PC-9 (cell line): ENCODE measurements at places on chromosomes 7 and 10. TPM values are rescaled to one million over a fixed set of nuclear protein-coding genes. Genes with fewer than 3 reads are reported as not detected.

AKR1C8 gene
- total RNA-seq: 2.7 and 4.0 TPM in 2 replicates

LSM5 gene
- total RNA-seq: 97.5 and 104 TPM in 2 replicates

DNA sequence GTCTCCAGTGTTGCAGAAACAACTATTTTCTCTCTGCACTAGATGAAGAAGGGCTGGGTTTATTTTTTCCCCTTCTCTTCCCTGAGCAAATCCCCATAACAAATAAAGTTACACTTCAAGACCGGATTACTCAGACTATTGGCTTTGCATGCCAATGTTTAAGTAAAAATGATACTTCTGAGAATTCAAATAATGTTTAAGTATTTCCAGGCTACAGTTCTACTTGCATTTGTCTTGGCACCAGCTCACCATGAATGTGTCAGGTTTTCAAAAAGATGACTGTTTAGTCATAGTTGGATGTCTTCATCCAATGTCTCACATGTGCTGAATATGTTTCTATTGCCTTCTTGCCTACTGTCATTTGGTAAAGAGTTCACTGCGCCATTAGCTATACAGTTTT lies 912.6 kb downstream of the GATA3 start:
- no peaks in the 10 kb centered on the region for H3K27me3 ChIP-seq
- no peak overlapping the region for H3K4me3 ChIP-seq
- no peak for DNase-seq
- H3K4me1 ChIP-seq: peaks cover 3% of the 10 kb centered on the region

UBN2 gene
- 20.3 and 34.1 TPM in 2 replicates for total RNA-seq

DNA sequence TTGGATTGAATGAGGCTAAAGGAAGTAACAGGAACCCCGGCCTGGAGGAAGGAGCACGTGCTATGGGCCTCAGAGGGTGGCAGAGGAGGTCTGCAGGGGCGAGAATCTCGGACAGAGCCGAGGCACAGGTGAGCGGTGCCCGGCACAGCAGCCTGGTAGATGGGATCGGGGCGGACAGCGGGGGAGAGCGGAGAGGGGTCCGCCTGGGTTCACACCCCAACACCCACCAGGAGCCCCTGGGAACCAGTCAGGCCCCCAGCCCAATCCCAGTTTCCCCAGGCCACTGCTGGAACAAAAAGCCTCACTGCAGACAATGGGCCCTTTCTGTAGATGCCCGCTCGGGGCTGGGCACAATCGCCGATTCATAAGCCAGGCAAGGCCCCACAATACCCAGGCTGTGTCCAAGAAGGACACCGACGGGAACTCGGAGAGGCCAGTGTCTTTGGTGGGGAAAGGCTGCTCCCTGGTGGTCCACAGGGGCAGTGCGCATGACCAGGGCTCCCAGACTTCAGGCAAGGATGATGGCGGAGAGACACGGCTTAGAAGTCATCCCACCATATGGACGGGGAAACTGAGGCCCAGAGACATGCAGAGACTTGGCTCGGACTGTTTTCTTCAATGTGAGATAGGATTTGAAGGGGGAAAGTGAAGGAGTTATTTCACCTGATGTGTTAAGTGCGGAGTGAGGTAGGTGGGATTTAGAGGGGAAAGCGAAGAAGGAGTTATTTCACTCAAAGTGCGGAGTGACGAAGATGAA lies 106.9 kb upstream of the GPR26 start:
- no peak overlapping the region for H3K27ac ChIP-seq
- H3K4me1 ChIP-seq: no peaks in the 10 kb centered on the region
- peak; percentile 41 for DNase-seq
- H3K4me3 ChIP-seq: no peak overlapping the region
- no peaks in the 10 kb centered on the region for H3K36me3 ChIP-seq
- peaks cover 23% of the 10 kb centered on the region; the same call in 1 of the 2 replicates for H3K27me3 ChIP-seq

GRCh38 chr10:116671274-116671926 lies 50.6 kb downstream of the PNLIPRP2 start:
- H3K4me1 ChIP-seq: peaks cover 7% of the 10 kb centered on the region; the same call in 1 of the 2 replicates
- no peak overlapping the region for H3K4me3 ChIP-seq
- H3K36me3 ChIP-seq: no peaks in the 10 kb centered on the region
- H3K27me3 ChIP-seq: peaks cover 6% of the 10 kb centered on the region; the same call in 1 of the 2 replicates

DNA sequence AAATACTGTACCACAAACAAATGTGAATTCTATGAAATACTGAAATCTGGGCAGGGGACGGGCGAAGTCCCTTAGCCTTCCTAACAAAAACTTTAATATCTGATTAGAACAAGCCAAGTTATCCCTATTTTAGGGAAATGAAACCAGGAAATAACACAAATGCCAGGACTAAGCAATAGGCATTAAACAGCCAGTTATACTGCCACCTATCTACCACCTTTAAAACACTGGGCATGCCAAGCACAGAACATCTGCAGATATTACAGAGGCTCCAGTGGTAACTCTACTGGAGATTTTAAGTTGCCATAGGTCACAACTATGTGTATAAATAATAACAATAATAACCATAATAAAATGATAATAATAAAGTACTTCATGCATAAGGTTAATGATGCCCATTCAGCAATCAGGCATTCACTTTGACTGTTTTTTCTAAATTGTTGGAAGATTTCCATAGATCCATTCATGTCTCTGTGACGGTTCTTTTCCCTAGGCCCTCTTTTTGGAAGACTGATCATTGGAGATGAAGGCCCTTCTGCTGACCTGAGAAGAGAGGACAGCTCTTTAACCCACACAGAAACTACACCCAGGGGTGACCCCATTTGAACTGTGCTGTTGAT lies 195.7 kb downstream of the CACNA2D1 start:
- DNase-seq: no peak
- no peak overlapping the region for H3K27ac ChIP-seq
- H3K4me1 ChIP-seq: no peaks in the 10 kb centered on the region
- H3K36me3 ChIP-seq: no peaks in the 10 kb centered on the region
- H3K27me3 ChIP-seq: no peaks in the 10 kb centered on the region
- H3K4me3 ChIP-seq: no peak overlapping the region

SH2D4B gene
- total RNA-seq: 0.24 TPM in 1 of 2 replicates, not detected in the other

DNA sequence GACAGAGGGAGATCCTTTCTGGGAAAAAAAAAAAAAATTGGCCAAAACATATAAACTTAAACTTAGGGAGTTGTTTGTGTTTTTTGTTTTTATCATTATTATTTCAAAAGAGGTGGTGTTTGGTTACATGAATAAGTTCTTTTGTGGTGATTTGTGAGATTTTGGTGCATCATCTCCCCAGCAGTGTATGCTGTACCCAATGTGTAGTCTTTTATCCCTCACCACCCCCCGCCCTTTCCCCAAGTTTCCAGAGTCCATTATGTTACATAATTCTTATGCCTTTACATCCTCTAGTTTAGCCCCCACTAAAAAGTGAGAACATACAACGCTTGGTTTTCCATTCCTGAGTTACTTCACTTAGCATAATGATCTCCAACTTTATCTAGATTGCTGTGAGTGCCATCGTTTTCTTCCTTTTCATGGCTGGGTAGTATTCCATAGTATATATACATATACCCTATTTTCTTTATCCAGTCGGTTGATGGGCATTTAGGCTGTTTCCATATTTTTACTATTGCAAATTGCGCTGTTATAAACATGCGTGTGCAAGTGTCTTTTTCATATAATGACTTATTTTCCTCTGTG lies 148.1 kb upstream of the ZNF92 start:
- H3K27me3 ChIP-seq: no peaks in the 10 kb centered on the region
- DNase-seq: no peak
- no peaks in the 10 kb centered on the region for H3K36me3 ChIP-seq
- H3K4me1 ChIP-seq: no peaks in the 10 kb centered on the region
- H3K4me3 ChIP-seq: no peak overlapping the region

COL28A1 gene
- 0.83 and 2.2 TPM in 2 replicates for total RNA-seq

DNA sequence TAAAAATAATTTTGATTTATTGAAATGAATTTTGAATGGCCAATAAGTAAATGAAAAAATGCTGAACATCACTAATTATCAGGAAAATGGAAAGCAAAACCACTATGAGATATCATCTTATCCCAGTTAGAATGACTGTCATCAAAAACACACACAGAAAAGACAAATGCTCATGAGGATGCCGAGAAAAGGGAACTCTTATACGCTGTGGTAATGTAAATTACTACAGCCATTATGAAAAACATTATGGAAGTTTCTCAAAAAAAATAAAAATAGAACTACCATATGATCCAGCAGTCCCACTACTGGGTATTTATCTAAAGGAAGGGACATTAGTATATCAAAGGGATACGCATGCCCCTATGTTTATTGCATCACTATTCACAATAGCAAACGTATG lies 15.8 kb downstream of the SCIN start:
- H3K36me3 ChIP-seq: no peaks in the 10 kb centered on the region
- peaks cover 28% of the 10 kb centered on the region for H3K4me1 ChIP-seq
- no peak for DNase-seq

GRCh38 chr10:103569896-103570295 lies 76.4 kb downstream of the NEURL1 start:
- H3K36me3 ChIP-seq: no peaks in the 10 kb centered on the region
- H3K4me3 ChIP-seq: no peak overlapping the region
- no peak for DNase-seq
- no peaks in the 10 kb centered on the region for H3K27me3 ChIP-seq

DNA sequence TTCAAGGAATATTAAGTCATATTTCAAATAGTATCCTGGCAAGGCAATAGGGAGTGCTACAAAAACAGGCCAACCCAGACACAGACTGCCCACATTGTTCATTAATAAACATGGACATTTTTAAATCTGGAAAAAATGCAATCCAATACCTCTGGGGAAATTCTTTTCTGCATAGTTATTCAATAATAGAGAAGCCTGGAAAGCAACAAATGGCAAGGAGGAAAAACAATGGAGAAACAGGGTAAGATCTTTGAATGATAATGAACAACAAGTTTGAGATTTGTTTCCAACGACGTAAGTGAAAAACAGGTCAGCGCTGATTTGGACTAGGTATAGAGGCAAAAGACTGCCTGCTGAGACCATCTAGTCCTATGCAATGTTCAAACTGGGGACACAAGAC lies 44.7 kb upstream of the ZNF800 start:
- H3K4me3 ChIP-seq: no peak overlapping the region
- H3K4me1 ChIP-seq: no peaks in the 10 kb centered on the region
- H3K27ac ChIP-seq: no peak overlapping the region
- DNase-seq: no peak
- no peaks in the 10 kb centered on the region for H3K36me3 ChIP-seq

- no peaks in the 10 kb centered on the region for H3K27me3 ChIP-seq
- no peaks in the 10 kb centered on the region for H3K36me3 ChIP-seq
- H3K27ac ChIP-seq: no peak overlapping the region
- no peak overlapping the region for H3K4me3 ChIP-seq
- DNase-seq: no peak
Observed at GRCh38 chr10:99058762-99059161, 176.9 kb downstream of the HPSE2 start.

DNA sequence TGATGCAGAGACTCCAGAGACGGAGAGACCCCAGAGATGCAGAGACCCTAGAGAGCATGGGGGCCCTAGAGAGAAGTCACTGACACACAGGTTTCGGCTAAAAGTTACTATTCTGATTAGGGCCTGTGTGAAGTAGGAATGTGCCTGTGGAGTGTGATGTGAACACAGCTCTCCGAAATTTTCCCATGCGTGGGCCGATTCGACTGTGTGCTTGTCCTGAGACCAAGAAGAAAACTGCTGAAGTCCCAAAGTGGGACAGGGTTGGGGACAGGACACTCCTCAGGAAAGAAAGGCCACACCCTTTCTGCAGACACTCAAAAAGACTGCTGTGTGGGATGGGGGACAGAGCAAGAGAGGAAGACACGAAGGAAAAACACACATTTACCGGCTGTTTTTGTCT lies 533.5 kb downstream of the PTPRN2 start:
- H3K4me3 ChIP-seq: no peak overlapping the region
- no peaks in the 10 kb centered on the region for H3K4me1 ChIP-seq
- DNase-seq: no peak
- peaks cover 88% of the 10 kb centered on the region for H3K27me3 ChIP-seq
- no peak overlapping the region for H3K27ac ChIP-seq

DNA sequence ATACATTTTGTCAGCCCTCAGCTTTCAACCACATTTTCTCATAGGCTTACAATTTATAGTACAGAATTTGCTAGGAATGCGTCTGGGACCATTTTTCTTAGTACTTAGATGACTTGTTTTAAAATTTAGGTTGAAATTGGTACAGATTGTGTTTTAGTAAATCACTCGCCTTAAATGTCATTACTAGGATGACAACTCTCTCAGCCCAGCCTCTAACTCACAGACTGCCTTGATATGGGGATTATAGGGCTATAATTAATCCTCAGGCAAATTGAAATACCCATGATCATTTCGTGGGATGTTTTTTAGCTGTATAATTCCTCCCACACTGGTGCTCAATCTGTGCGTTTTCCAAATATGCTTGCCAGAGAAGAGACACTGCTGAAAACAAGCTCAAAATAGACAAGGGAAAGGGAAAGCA lies 299.7 kb upstream of the AKR1E2 start:
- no peaks in the 10 kb centered on the region for H3K36me3 ChIP-seq
- H3K4me3 ChIP-seq: no peak overlapping the region
- no peaks in the 10 kb centered on the region for H3K4me1 ChIP-seq
- H3K27ac ChIP-seq: no peak overlapping the region
- no peaks in the 10 kb centered on the region for H3K27me3 ChIP-seq

FBXO24 gene
- total RNA-seq: 2.7 and 4.6 TPM in 2 replicates

CALY gene
- total RNA-seq: not detected in 2 replicates

PDIA4 gene
- 200 and 221 TPM in 2 replicates for total RNA-seq

GRCh38 chr7:132428247-132428919 lies 147.9 kb downstream of the PLXNA4 start:
- H3K27me3 ChIP-seq: peaks cover 98% of the 10 kb centered on the region
- no peak overlapping the region for H3K27ac ChIP-seq
- H3K4me3 ChIP-seq: no peak overlapping the region
- no peaks in the 10 kb centered on the region for H3K4me1 ChIP-seq
- DNase-seq: no peak
- no peaks in the 10 kb centered on the region for H3K36me3 ChIP-seq
